Left renal cortex interstitium (tissue), 4 donors: ENCODE measurements at places on chromosomes 11 and 22.

DNA sequence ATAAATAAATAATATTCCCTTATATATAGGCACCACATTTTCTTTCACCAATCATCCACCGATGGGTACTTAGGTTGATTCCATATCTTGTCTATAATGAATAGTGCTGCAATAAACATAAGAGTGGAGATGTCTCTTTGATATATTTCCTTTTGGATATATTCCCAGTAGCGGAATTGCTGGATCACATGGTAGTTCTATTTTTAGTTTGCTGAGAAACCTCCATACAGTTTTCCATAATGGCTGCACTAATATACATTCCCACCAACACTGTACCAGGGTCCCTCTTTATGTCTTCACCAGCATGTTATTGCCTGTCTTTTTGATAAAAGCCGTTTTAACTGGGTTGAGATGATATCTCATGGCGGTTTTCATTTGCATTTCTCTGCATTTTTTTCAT, 23.6 kb downstream of the PAMR1 start:
- DNase-seq = no peak

DNA sequence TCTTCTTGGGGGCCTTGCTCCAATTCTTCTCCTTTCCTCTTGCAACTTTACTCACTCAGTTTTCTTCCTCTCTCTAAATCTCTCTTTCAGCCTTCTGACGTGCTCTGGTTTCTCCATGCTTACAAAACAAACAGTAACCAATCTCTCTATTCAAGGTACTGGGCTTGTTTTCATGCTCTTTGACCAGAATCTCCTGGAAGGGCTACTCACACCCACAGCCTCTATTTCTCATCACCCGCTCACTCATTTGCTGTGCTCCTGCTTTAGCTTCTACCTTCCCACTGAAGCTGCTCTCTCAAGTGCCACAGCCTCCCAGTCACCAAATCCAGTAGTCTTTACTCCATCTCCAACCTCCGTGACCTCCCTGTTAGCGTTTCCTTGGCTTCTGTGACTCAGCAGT, 60.4 kb downstream of the SERGEF start:
- no peak for DNase-seq

DNA sequence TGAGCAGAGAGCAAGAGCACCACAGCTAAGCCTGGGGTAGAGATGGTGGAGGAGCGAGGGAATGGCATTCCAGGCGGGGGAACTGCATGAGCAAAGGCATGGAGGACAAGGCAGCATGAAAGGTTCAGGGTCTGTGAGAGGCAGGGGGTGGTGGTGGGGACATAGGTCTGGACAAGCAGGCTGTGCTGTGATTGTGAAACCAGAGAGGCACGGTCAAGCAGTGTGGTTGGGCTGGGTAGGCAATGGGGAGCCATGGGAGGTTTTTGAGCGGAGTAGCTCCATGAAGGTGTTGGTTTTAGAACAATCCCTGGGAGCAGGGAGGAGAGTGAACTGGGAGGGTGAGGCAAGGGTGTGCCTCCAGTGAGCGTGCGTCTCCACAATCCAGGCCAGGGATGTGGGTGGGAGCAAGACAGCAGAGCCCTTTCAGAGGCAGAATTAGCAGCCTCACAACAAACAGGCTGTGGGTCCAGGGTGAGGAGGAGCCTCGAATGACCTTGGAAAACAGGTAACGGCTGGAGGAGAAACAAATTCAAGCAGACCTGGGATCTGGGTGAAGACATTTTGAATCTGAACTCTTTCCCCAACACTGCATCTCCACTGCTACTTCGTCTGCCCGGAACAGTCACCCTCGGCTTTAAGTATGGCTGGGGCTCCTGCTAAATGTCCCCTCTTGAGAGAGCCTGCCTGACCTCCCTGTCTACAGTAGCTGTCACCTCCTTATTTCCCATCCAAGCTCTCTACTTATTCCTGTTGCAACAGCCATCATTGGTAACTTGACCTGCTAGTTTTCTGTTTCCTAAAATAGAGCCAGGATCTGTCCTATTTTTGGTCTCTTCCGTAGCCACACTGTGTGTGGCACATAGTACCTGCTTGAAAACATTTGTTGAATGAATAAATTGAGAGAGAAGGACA, 27.0 kb upstream of the TSPAN18 start:
- no peak for DNase-seq

- DNase-seq = no peak
Observed at GRCh38 chr11:61971248-61972111, 4.0 kb upstream of the FTH1 start.

DNA sequence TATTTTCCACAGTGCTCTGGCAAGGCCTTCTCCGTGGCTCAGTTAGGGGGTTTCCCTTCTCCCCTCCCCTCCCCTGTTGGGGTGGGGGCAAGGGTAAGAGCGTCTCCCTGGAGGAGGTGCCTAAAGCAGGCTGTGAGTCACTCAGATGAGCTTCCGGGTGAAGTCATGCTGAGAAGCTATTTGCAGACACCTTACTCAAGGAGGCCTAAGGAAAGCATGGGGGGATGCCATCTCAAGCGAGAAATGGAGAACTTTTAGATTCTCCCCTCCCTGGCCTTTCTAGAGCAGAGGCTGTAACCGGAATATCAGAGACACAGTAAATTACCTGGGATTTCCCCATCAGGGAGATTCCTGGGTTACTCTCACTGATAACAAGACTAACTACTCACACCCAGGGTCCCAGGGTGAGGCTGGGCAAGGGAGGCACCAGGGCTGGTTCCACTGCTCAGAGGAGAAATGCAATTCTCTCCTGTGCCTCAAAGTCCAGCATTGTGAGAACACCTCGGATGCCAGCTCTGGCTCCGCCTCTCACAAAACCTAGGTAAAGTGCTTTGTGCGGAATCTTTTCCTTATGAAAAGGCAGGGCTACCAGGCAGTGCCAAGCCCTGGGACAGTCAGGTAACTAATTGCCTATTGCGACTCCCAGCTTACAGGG, 123.6 kb downstream of the ABTB2 start:
- no peak for DNase-seq

- no peak for DNase-seq
Observed at GRCh38 chr11:32659672-32660071, 76.0 kb downstream of the EIF3M start.

DNA sequence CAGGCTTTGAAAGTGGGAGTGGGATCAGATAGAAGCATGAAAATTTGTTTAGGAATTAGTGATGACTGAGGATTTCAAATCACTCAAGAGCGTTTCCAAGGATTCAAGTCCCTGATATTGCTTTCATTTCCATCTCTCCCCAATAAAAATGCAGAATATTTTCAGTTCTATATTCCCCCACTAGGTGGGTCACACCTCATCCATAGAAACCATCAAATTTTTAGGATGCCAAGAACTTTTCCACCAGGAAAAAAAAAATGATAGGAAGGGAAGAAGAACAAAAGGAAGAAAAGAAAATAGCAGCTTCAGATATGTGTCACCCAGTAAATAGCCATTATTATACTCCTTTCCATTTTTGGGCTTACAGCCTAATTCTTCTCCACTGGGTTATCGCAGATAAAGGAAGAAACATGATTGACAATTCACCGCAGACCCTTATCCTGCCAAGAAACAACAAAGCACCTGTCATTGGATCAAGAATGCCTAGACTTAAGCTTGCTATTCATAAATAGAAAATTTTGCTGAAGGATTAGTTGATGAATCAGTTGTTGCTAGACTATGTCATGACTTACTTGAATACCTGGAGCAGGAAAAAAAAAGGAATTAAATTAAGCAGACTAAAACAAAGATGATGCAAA, 30.3 kb upstream of the OR10D3 start:
- no peak for DNase-seq

DNA sequence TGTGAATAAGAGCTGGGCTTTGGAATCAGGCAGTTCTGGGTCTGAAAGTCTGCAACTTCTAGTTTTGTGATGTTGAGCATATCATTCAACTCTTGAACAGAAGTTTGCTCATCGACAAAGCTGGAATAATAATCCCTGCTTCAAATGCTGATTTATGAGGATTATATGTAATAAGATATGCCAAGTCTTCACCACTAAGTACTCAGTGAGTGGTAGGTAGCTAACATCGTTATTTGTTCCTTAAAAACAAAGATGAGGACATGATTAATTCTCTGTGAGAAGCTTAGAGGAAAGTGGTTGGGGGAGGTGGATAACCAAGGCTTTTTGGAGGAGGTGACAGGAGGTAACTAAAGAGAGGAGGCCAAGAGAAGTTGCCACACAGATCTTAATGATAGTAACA, 96.5 kb downstream of the ME3 start:
- DNase-seq = no peak

DNA sequence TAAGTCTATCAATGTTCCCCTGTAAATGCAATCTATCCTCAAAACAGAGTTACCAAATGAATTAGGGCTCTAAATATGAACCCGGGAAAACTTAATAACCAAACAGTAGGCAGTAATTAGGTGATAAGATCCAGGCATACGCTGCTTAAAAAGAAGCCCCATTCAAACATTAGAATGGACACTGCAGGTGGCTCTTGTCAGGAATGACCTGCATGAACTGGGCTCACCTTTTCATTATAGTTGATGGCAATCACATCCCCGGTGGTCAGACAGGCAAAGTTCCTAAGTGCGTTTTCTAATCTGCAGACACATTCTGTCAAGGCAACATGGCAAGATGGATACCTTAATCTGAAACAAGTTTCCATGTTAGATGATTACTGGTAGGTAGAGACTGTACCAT, 14.0 kb downstream of the UFD1 start:
- DNase-seq = no peak

GRCh38 chr11:77879218-77879617, 58.3 kb downstream of the AAMDC start:
- DNase-seq = no peak

DNA sequence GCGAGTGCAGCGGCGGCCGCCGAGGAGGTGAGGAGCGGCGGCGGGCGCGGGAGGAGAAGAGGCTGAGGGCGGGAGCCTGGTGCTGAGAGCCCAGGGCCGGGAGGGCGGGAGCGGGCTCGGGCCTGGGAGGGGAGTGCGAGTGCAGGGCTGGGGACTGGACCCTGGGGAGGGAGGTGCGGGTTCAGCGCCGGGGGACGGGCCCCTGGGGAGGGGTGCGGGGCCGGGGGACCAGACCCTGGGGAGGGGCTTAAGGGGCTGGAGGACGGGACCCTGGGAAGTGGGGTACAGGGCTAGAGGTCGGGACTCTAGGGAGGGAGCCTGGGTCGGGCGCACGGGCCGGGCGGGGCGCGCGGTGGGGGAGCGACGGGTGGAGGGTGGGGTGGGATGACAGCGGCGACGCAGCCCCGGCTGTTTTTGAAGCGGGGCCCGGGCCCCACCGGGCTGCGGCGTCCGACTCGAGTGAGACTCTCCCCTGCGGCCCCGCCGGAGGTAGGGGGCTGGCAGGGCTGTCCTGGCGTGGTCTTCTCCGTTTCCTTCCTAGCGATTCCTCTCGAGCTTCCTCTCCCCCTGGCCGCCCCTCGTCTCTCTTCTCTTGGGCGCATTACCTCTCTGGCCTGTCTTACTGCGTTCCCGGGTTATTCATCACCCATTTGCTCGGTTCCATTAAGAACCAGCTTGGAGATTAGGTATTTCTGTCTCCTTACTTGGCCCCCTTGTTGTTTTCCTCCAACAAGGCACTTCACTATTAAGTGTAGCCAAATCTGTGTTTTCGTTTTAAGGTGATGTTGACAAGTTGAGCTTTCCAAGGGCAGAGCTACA, 754 bp downstream of the NUP50 start:
- no peak for DNase-seq

- no peak for DNase-seq
Observed at GRCh38 chr11:123576501-123576900, 77.9 kb downstream of the SCN3B start.

DNA sequence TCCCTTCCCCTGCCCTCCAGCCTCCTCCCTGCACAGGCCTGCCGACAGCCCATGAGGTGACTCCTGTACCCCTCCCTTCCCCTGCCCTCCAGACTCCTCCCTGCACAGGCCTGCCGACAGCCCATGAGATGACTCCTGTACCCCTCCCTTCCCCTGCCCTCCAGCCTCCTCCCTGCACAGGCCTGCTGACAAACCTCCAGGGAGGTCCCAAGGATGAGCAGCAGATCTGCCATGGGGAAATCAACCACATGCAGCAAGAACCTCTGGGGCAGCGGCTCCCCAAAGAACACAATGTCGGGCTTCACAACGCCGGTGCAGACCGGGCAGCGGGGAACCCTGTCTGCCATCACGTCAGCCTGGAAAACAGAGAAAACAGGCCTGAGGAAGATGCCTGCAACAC, 12.3 kb downstream of the SIRT3 start:
- DNase-seq = no peak

DNA sequence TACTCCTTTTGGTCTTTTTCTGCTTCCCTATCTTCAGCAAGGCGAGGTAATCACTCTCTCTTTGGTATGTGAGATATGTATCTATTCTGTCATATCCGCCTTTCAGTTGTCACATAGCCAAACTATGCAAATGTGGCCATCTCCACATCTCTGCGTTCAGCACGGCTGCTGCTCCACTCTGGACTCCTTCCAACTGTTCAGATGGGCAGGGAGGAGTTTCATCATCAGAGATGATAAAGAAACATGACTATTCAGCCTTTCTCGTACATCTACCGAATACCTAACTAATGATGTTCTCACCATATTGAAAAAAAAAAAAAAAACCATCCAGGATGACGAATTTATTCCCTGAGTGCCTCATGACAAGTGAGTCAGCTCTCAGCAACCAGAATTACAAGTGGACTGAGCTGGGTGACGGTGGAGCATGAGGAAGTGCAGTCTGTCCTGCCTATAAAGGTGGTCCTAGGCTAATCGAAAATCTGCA, 899.6 kb downstream of the OPCML start:
- DNase-seq = no peak

GRCh38 chr11:73968356-73968966, 14.2 kb downstream of the UCP2 start:
- no peak for DNase-seq

- DNase-seq = no peak
Observed at GRCh38 chr11:68354148-68354872, 41.9 kb downstream of the LRP5 start.

- no peak for DNase-seq
Observed at GRCh38 chr11:31441296-31441695, 68.1 kb downstream of the IMMP1L start.

- DNase-seq = no peak
Observed at GRCh38 chr11:78254268-78254667, 65.5 kb downstream of the USP35 start.
